ENCODE measurements at places on chromosomes 13 and 19. TPM values are rescaled to one million over a fixed set of nuclear protein-coding genes. Genes with fewer than 3 reads are reported as not detected.

- no peak for DNase-seq
Observed at GRCh38 chr19:53853707-53854106, 14.0 kb upstream of the MYADM start.

UPK1A gene
- total RNA-seq: not detected

EHD2 gene
- total RNA-seq: 105 TPM

PGLYRP1 gene
- total RNA-seq: not detected
